Gastrocnemius medialis (tissue), 4 donors: ENCODE measurements at places on chromosomes 12 and 14. TPM values are rescaled to one million over a fixed set of nuclear protein-coding genes. Genes with fewer than 3 reads are reported as not detected.

BEGAIN gene
- 0.25 TPM for total RNA-seq

GRCh38 chr14:104881369-104881979, 16.4 kb downstream of the CEP170B start:
- H3K4me3 ChIP-seq, result no peak overlapping the region
- H3K4me1 ChIP-seq, result peaks cover 13% of the 10 kb centered on the region
- no peaks in the 10 kb centered on the region for H3K36me3 ChIP-seq
- H3K27me3 ChIP-seq, result no peaks in the 10 kb centered on the region
- peak overlapping the region; percentile 51 for H3K27ac ChIP-seq

DNA sequence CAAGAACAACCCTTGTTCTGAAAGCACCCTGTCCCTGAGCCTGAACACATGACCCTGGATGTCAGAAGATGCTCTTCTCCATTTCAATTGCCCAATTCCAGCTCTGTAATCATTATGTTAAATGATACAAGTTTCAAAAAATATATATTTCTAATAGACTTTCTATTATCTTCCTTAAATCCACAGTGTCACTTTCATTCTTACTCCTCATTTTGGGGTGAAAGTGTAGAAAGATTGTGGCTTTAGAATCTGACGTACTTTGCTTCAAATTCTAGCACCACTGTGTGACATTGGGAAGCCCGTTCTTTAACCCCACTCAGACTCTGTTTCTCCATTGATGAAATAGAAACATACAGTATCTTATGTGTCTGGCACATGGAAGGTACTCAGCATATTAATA, 83.2 kb downstream of the ETV6 start:
- DNase-seq, result no peak
- H3K36me3 ChIP-seq, result no peaks in the 10 kb centered on the region
- no peaks in the 10 kb centered on the region for H3K4me1 ChIP-seq
- H3K27me3 ChIP-seq, result no peaks in the 10 kb centered on the region
- H3K27ac ChIP-seq, result no peak overlapping the region

- H3K36me3 ChIP-seq, result no peaks in the 10 kb centered on the region
- no peak overlapping the region for H3K4me3 ChIP-seq
- DNase-seq, result no peak
Measured at GRCh38 chr12:13362260-13362841, 165.8 kb downstream of the EMP1 start.

DNA sequence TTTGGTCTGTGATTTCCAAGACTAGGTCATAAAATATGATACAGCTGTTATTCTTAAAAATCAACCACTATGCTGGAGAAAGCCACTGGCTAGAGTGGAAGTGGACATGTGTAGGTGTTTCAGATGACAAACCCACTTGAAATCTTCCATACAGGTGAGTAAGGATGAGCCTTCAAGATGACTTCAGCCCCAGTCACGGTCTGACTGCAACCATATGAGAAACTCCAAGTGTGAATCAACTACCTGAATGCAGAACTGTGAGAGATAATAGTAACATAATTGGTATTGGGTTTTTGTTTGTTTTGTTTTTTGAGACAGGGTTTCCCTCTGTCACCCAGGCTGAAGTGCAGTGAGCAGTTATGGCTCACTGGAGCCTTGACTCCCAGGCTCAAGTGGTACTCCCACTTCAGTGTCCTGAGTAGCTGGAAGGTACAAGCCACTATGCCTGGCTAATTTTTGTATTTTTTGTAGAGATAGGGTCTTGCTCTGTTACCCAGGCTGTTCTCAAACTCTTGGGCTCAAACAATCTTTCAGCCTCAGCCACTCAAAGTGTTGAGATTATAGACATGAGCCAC, 273.3 kb upstream of the LRIG3 start:
- no peaks in the 10 kb centered on the region for H3K4me1 ChIP-seq
- no peak overlapping the region for H3K27ac ChIP-seq
- no peaks in the 10 kb centered on the region for H3K36me3 ChIP-seq

CEBPE gene
- total RNA-seq, result not detected
